ENCODE measurements at places on chromosomes 4 and X.

DNA sequence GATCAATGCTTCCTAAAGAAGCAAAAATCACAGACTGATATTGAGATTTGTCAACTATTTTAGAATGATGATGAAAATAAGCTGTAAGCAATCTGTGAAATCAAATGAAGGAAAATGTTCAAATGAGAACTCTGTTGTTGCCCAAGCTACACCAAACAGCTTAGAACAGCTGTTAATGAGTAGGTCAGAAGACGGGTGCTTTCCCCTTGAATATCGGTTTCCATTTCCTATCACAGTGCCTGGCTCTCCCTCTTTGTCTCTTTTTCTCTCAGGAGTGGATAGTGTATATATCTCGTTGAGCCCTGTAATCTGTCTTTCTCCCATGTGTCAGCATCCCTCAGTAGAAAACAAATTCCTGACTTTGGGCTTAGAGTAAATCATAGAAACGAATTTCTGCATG, 1592.9 kb upstream of the TENM3 start:
- DNase-seq = no peak

- DNase-seq = no peak
Measured at GRCh38 chr4:4299006-4299405, 9.0 kb downstream of the ZBTB49 start.

DNA sequence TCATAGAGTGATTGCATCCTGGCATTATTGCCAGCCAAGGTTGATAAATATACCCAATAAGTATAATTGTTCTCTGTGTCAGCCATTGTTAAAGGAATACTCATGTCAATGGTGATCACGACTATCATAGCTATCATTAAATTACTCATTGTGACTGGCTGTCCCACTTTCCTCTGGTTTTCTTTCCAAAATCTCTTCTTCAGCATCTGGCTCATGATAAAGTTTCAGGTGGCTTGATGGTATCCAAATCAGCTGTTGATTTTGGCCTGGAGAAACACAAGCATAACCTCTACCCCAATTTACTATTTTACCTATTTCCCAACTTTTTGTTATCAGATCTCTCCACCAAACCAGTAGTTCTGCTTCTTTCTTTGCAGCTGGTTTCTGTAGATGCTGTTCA, 67.1 kb upstream of the SPIN2A start:
- DNase-seq = no peak

DNA sequence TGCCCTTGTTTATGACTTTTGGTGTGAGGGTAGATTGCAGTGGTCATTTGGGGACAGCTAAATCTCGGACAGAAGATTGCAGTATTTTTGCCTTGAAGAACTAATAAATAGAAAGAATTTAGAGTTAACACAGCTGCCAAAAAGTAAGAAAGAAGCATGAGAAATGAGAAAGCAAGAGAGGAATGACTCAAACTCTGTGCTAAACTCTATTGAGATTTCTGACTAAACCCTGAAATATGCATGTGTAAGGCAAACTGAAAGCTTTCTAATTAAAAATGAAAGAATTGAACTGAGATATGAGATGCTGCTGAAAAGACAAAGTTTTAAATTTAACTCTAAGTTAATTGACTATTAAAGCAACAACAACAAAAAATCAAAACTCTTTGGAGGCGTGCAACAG, 791.3 kb downstream of the RAB28 start:
- DNase-seq = no peak

DNA sequence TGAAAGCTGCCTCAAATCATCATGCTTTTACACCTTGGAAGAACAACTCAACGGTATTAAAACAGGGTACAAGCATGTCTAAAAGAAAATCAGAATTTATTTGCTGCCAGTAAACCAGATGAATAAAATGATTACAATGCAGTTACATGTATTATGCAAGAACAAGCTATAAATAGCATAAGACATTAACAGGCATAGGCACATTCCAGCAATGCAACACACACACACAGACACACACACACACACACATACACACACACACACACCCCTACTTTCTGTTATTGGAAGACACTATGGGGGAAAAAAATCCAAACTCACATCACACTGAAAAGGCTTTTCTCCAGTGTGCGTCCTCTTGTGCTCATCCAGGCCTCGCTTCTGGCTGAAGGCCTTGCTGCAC, 212.5 kb downstream of the PRDM5 start:
- no peak for DNase-seq

DNA sequence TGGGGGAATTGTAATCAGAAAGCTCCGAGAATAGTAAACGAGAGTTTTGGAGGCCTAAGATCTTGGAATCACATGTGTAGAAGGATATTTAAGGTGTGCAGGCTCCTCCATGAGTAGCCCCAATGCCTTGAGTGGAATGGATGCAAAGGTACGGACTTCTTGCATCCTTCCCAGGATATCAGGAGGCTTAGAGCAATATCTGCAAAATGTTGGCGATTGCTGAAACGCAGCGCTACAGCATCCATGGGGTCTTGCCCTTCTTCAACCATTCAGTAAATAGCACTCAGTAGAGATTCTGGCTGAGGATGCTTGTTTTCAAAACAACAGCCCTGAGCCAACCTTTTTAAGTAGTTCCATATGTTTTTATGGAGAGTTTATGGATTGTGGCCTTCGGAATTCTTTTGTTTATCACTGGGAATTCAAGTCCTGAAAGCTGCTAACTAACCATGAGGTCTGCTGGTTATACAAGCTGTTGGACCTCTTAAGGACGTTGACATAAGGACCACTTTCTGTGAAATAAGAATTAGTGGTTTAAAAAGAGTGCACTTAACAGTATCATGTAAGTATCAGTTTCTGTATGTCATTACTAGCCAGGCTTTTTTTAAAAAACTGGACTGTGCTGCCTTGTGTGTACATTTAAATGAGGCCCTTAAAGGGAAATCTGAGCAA, 228.8 kb upstream of the PGRMC2 start:
- DNase-seq = no peak

- no peak for DNase-seq
Measured at GRCh38 chr4:14168919-14169318, 541.4 kb upstream of the BOD1L1 start.

- no peak for DNase-seq
Measured at GRCh38 chrX:125998432-125998831, 167.7 kb downstream of the DCAF12L2 start.

DNA sequence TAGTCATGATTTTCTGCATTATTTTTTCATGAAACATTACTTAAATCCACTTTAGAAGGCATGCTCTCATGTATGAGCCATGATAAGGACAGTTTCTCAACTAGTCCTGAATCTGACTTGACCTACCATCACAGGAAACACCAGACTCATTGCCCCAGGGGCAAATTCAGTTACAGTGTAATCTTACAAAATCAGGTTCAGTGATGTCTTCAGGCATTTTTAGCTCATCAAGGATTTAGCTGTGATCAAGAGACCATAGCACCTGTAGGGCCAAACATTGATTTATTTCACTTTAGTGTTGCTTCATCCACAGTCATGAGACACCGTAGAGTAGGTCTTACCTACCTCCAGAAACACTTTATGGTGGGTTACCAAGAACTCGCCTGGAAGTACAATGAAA, 3.1 kb upstream of the TASL start:
- DNase-seq = no peak

- DNase-seq = no peak
Measured at GRCh38 chr4:183635321-183635720, 23.7 kb downstream of the RWDD4 start.

- no peak for DNase-seq
Measured at GRCh38 chr4:141349236-141349635, 128.5 kb downstream of the ZNF330 start.

DNA sequence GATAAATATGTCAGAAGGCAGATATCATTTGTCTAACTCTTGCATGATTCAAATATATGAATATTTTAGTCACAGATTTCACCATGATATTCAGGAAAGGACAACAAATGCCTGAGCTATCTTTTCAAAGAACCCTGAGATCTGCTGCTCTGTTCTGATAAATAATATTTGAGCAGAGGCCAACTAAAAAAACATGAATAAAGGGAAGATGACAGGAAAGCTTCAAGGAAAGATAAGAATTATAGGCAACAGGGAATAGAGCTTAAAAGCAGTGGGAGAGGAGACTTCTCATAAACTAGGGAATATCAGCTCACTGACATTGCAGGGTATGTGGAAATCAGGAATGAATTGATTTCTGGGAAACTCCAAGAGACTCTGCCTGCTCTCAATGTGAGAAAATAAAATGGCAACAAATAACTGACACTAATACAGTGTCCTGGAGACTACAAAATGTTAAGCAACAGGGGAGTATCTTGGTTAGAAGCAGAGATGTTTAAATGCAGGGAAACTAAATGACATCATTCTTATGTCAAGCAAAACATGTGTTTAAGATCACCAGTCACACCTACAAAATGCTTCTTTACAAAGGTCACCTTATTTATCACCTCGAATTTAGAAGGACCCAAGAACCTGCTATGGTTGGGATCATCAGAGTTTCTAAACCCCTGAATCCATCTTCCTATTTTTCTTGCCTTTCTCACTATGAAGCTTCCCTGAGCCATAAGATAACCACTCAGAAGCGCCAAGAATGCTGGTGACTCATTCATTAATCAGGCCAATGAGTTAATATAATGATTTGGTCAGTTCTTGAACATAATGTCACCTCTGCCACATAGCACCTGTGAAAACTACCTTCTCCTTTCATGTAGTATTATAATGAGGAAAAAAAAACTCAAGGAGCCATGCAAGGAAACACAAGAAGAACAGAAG, 78.1 kb downstream of the NDST3 start:
- no peak for DNase-seq

DNA sequence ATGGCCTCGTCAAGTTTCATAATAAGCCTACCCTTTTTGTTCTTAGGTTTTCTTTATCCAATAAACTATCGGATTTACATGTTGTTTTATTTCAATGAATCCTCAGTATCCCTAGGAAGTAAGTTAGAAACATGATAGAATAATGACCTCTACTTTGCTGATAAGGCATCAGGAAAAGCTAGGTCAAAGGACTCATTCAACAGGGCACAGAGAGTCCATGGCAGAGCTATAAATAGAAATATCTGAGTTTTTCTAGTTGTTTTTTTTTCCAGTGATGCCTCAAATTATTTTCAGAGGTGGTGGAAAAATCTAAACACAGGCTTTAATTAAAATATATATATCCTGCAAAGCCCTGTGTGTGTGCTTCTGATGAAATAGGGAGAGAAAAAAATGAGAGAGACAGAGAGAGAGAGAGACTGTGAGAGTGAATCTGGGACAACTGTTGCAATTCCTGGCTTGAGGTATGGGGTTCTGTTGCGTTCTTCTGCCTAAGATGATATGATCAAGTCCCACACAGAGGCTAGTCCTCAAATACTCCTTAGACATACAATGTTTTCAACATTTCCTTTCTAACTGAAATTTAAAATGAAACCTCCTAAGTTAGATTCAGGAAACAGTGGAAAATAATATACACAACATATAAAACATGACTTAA, 139.9 kb downstream of the HDX start:
- DNase-seq = no peak

DNA sequence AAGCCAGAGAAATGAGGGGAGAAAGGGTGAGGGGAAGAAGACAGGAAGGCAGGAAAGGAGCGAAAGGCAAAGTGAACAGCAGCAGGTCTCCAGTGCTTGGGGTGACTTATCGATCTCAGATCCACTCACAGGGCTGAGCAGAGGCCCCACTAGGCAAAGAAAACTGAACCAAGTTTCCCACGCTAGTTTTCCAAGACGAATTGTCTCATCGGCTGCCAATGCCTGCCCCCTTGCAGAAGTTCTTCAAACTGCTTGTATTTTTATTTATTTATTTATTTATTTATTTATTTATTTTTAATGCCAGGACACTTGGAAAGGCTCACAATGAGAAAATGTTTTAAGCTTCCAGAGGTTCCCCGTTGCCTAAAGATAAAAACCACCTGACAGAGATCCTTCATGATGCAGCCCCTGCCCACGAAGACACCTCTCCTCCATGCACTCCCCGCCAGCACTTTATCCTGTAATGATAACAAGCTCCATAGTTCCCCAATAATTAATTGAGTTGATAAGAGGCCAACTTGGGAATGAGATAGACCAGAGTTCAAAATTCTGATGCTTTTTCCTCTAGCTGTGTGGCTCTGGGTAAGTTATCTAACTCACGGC, 43.2 kb downstream of the QDPR start:
- DNase-seq = peak; percentile 21

- no peak for DNase-seq
Measured at GRCh38 chr4:181608181-181608580, 635.0 kb upstream of the TENM3 start.

DNA sequence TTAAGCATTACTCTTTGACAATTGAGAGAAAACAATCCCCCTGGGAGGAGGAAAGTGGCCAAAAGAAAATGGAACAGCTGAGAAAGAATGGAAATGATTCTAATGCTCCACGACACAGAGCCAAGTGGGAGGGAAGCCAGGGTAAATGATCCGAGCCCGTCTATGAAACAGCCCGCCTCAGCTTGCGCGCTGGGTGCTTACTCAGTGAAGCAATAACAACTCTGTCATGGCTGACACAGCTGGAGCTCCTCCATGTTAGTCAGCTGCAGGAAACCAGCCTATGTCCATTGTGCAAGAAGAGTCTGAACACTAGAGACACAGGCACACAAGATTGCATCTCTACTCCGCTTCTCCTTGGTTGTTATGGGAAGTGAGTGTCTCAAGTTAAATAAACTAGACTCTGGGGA, 19.3 kb downstream of the NOA1 start:
- DNase-seq = no peak

DNA sequence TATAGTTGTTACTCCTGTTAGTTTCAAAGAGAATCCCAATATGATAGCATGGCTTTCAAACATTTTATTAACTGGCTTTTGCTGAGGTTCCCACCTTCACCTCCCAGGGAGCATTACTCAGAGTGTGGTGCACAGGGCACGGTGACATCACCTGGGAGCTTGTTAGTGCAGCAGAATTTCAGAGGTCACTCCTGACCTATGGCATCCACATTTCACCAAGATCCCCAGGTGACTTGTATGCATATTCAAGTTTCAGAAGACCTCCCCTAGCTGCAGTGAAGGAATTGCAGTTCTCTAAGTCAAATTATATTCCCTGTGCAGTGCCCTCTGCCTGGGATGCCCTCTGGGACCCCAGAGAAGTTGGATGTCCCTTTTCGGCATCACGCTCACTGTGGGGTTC, 29.7 kb upstream of the LNX1 start:
- DNase-seq = no peak

DNA sequence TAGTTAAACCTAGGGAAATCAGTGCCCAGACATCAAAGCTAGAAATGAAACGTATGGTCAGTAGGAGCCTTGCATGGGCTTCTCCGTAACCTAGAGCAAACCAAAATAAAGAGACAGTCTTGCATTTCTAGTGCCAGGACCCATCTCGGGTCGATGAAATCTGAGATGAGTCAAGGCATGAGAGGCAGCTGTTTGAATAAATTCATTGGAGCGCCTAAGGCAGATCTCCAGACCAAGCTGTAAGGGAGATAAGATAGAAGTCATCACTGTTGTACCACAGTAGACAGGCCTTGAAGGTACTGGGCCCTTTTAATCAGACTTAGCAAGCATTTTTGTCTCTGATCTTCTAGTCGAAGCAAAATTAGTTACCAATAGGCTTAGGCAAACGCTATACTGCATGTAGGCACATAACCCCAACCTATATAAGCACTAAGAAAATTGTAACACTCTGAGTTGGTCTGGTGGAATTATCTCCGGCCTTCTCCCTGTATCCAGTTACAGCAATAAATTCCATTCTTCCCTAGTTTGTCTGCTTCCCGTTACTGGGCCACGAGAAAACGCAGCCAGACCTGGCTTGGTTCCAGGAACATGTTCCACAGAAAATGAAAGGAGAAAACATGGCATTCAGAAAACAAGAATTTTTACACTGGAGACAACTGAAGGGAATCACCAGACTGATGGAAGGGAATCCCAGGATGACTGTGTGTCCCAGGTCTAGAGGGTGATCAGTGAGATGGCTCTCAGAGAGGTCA, 21.1 kb upstream of the PAPSS1 start:
- DNase-seq = no peak

All from hematopoietic multipotent progenitor cell treated with erythropoietin and hydrocortisone succinate and interleukin-3 and kit ligand, for 17 days (in vitro differentiated cells).